ENCODE measurements at places on chromosomes 16 and 17. TPM values are rescaled to one million over a fixed set of nuclear protein-coding genes. Genes with fewer than 3 reads are reported as not detected.

ZNF385C gene
- not detected for total RNA-seq

MAP2K6 gene
- total RNA-seq = 2.5 TPM

KRT24 gene
- not detected for total RNA-seq

KRT39 gene
- not detected for total RNA-seq

CES1 gene
- not detected for total RNA-seq

ESRP2 gene
- total RNA-seq = under 0.01 TPM

SLFN12 gene
- total RNA-seq = 44.8 TPM

CDRT15L2 gene
- total RNA-seq = not detected

CD300E gene
- not detected for total RNA-seq

GAS2L2 gene
- under 0.01 TPM for total RNA-seq

TBC1D3K gene
- not detected for total RNA-seq

ENGASE gene
- 11.1 TPM for total RNA-seq
